ENCODE measurements at places on chromosomes 2 and 18. TPM values are rescaled to one million over a fixed set of nuclear protein-coding genes. Genes with fewer than 3 reads are reported as not detected.

DNA sequence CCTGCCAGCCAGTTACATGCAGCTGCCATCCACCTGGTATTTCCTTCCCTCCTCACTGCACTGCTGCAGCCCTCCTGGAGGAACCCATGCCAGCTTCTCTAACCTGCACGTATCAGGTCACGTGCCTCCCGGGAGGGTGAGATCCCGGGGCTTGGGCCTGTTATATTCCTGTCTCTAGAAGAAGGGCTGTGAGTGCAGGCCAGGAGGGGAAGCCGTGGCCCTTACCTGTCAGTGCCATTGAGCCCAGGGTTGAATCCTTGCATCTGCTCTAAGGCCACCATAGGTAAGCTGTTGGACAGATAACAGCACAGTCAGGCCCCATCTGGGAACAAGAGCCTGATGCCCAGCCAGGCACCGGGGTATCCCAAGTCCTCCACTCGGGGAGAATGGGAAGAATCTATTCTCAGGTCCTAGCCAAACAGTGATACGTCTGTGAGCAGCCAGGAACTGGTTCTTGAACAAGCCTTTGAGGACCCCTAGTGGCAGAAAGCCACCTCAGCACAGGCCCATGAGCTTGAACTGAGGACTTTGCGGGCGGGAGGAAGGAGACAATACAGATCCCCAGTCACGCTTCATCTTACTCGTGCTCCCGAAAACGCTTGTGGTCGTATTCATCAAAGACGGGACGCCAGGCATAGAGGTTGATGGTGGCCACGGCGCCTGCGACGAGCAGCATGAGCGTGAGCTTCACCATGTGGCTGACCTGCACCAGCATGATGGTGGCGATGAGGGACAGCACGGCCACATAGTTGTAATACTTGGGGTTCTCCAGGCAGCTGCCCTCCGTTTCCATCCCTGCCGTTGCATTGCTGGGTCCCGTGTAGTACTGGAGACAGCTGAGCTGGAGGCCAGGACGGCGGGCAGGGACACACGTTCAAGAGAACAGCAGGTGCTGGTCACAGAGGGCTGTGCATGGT lies 34.4 kb downstream of the CENPO start:
- H3K27me3 ChIP-seq, result no peaks in the 10 kb centered on the region
- H3K4me3 ChIP-seq, result no peak overlapping the region

GRCh38 chr2:47535073-47535472 lies 132.1 kb downstream of the MSH2 start:
- H3K4me1 ChIP-seq, result no peaks in the 10 kb centered on the region
- no peaks in the 10 kb centered on the region for H3K27me3 ChIP-seq
- no peak for DNase-seq
- no peaks in the 10 kb centered on the region for H3K36me3 ChIP-seq
- no peak overlapping the region for H3K4me3 ChIP-seq

- no peak overlapping the region for H3K4me3 ChIP-seq
- no peaks in the 10 kb centered on the region for H3K4me1 ChIP-seq
- DNase-seq, result no peak
- H3K36me3 ChIP-seq, result no peaks in the 10 kb centered on the region
- no peak overlapping the region for H3K27ac ChIP-seq
- H3K27me3 ChIP-seq, result no peaks in the 10 kb centered on the region
These were observed 186.9 kb upstream of the PXDN start for GRCh38 chr2:1931003-1931914.

- H3K4me3 ChIP-seq, result no peak overlapping the region
- H3K27ac ChIP-seq, result no peak overlapping the region
- H3K4me1 ChIP-seq, result no peaks in the 10 kb centered on the region
- H3K36me3 ChIP-seq, result no peaks in the 10 kb centered on the region
These were observed 103.0 kb upstream of the ITGB6 start for GRCh38 chr2:160303076-160303475.

DNA sequence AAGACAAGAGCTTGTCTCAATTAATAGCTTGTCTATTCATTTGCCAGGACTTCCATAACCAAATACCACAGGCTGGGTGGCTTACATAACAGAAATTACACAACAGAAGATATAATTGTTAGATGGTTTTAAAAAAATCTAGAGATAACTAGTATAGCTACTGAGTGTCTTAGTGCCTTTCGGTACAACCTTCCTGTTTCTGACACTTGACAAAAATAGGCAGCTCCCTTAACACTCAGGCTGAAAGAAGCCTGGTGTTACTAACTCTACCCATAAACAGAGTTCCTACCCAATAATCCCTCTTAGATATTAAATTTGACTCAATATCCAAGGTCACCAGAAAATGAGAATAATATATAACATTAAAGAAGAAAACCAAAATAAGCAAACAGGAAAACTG lies 129.7 kb downstream of the BARD1 start:
- no peaks in the 10 kb centered on the region for H3K4me1 ChIP-seq
- no peak overlapping the region for H3K27ac ChIP-seq
- no peaks in the 10 kb centered on the region for H3K36me3 ChIP-seq
- no peaks in the 10 kb centered on the region for H3K27me3 ChIP-seq
- no peak overlapping the region for H3K4me3 ChIP-seq

- peak overlapping the region; percentile 55 for H3K27ac ChIP-seq
- H3K4me3 ChIP-seq, result peak overlapping the region; percentile 82
- peaks cover 16% of the 10 kb centered on the region for H3K4me1 ChIP-seq
- no peaks in the 10 kb centered on the region for H3K27me3 ChIP-seq
These were observed 1.1 kb upstream of the DUSP2 start for GRCh38 chr2:96146153-96146880.

DNA sequence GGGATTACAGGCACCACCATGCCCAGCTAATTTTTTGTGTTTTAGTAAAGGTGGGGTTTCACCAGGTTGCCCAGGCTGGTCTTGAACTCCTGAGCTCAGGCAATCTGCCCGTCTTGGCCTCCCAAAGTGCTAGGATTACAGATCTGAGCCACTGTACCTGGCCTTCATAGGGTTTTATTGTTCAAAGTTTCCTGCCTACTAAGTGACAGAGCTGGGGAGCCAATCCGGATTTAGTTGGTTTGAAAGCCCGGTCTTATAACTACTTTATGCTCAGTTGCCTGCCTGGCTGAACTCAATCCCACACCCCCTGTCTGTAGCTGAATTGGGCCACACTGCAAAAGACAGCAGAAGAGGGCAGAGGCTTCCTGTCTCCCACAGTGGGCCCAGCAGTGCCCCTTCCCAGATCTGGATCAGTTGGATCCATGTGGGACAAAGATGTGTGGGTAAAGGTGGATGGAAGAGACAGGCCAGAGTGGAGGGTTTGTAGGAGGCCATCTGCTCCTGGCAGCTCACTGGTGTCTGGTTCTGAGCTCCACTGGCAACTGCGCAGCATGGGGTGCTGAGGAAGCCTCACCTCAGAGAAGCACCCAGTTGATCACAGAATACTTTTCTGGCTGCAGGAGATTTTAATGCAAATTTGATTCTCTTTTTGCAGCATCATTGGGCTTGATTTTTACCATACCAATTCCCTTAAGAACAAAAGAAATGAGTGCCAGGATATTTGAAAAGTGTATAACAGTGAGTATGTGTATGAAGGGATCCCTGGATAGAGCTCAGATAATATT lies 144.9 kb downstream of the DDX1 start:
- no peak overlapping the region for H3K4me3 ChIP-seq
- H3K36me3 ChIP-seq, result no peaks in the 10 kb centered on the region
- no peak overlapping the region for H3K27ac ChIP-seq
- no peak for DNase-seq

GRCh38 chr2:177262092-177262491 lies 2.4 kb downstream of the NFE2L2 start:
- H3K36me3 ChIP-seq, result no peaks in the 10 kb centered on the region
- H3K27me3 ChIP-seq, result no peaks in the 10 kb centered on the region
- no peak for DNase-seq
- peak overlapping the region; percentile 99 for H3K27ac ChIP-seq
- H3K4me3 ChIP-seq, result peak overlapping the region; percentile 87
- H3K4me1 ChIP-seq, result peaks cover 68% of the 10 kb centered on the region

GRCh38 chr2:236078297-236079255 lies 89.6 kb downstream of the GBX2 start:
- no peaks in the 10 kb centered on the region for H3K27me3 ChIP-seq
- no peak for DNase-seq
- H3K4me1 ChIP-seq, result no peaks in the 10 kb centered on the region
- no peaks in the 10 kb centered on the region for H3K36me3 ChIP-seq
- no peak overlapping the region for H3K27ac ChIP-seq
- H3K4me3 ChIP-seq, result no peak overlapping the region

NLRC4 gene
- total RNA-seq, result 0.44 TPM

ONECUT2 gene
- total RNA-seq, result 0.04 TPM

TRIP12 gene
- total RNA-seq, result 84.8 TPM

TUBA4B gene
- not detected for total RNA-seq
